ENCODE measurements at places on chromosomes 6 and 20. TPM values are rescaled to one million over a fixed set of nuclear protein-coding genes. Genes with fewer than 3 reads are reported as not detected.

GRCh38 chr6:36702656-36703055, 5.0 kb downstream of the RAB44 start:
- peaks cover 3% of the 10 kb centered on the region for H3K27me3 ChIP-seq
- H3K4me1 ChIP-seq, result no peaks in the 10 kb centered on the region
- no peak overlapping the region for H3K27ac ChIP-seq
- DNase-seq, result no peak

- no peak overlapping the region for H3K27ac ChIP-seq
- DNase-seq, result no peak
- H3K36me3 ChIP-seq, result no peaks in the 10 kb centered on the region
- H3K27me3 ChIP-seq, result peaks cover 4% of the 10 kb centered on the region
Measured at GRCh38 chr6:139847457-139847813, 473.0 kb upstream of the CITED2 start.

- DNase-seq, result no peak
- H3K27ac ChIP-seq, result no peak overlapping the region
- peaks cover 16% of the 10 kb centered on the region for H3K4me1 ChIP-seq
- no peaks in the 10 kb centered on the region for H3K36me3 ChIP-seq
- no peak overlapping the region for H3K4me3 ChIP-seq
- H3K27me3 ChIP-seq, result no peaks in the 10 kb centered on the region
Measured at GRCh38 chr20:57465943-57466342, 59.0 kb downstream of the CTCFL start.

Gene KCNS1
- total RNA-seq, result not detected

DNA sequence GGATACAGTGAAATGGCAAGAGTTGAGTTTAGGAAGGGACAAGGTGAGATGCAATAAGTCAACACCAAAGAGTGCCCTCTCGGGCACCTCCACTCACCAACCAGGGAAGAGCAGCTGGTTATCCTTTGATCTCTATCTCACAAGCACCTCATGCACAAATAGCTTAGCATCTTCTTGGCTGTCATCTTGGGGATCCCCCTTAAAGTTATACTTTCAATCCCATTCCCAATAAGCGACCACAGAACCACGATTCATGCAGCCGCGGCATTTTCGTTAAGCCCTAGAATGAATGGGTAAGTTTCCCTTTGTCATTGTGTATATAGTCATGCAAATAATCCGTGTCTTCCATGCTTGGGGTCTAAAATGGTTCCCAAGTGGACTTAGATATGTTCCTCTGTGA, 73.5 kb downstream of the ADTRP start:
- H3K4me3 ChIP-seq, result no peak overlapping the region
- peaks cover 7% of the 10 kb centered on the region for H3K27me3 ChIP-seq
- H3K27ac ChIP-seq, result no peak overlapping the region

Gene OPN5
- not detected for total RNA-seq

DNA sequence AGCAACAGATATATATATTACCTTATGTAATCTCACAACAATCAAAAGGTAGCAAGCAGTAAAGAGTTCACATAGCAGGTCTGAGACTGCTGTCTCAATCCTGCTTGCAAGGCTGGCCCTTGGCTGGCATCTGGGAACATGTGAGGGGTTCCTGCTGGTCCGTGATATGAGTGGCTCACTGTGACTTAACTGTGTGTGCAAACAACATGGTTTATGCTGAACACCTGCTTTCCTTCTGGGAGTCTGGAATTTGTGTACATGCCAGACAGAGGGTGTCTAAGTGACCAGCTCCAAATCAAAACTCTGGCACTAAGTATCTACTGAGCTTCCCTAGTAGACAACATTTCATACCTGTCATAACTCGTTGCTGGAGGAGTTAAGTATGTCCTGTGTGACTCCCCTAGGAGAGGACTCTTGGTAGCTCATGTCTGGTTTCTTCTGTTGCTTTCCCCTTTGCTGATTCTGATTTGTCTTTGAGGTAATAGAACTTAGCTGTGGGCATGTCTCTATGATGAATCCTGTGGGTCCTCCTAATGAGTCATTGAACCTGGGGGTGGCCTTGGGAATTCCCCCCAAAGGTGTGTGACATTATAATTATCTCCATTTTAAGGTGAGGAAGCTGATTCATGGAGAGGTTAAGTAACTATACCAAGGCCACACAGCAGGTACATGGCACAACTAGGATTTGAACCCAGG, 131.6 kb upstream of the NEDD9 start:
- H3K4me3 ChIP-seq, result no peak overlapping the region
- no peaks in the 10 kb centered on the region for H3K4me1 ChIP-seq
- no peak for DNase-seq
- H3K27ac ChIP-seq, result no peak overlapping the region

DNA sequence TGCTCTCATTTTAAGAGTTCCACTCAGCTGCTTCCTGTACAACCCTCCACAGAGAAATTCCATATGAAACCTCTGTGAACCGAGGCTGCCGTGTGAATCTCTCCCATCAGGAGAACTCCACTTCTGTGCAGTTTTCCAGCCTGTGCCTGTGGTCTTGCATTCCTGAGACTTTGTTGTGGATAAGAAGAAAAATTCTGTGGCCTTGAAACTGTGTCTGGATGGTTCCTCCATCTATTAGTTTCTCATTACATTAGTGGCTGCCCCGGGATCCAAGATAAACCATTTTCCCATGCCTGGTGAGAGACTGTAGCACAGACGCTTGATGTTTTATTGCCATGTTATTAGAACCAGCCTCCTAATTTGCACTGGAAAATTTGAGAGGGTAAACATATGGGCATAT, 40.8 kb upstream of the TIAM2 start:
- no peaks in the 10 kb centered on the region for H3K4me1 ChIP-seq
- DNase-seq, result no peak

Gene DNAH8
- total RNA-seq, result not detected

GRCh38 chr20:23340524-23340923, 10.1 kb upstream of the NXT1 start:
- no peak overlapping the region for H3K27ac ChIP-seq
- no peaks in the 10 kb centered on the region for H3K27me3 ChIP-seq
- H3K4me1 ChIP-seq, result no peaks in the 10 kb centered on the region
- peak; percentile 72 for DNase-seq
- no peaks in the 10 kb centered on the region for H3K36me3 ChIP-seq

DNA sequence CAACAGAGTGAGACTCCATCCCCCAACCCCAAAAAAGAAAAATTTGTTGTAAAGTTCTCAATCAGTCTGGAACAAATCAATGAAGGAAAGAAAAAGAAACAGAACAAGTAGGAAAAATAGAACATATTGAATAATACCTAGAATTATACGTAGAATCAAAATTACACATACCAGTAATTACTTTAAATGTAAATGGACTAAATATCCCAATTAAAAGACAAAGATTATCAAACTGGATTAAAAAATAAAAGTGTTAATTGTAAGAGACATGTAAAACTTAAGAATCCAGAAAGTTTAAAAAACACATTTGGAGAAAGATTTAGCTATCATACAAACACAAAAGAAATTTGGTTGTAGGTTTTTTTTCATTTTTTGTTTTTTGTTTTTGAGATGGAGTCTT, 12.3 kb upstream of the CDYL start:
- no peaks in the 10 kb centered on the region for H3K4me1 ChIP-seq
- H3K27ac ChIP-seq, result no peak overlapping the region
- peaks cover 18% of the 10 kb centered on the region for H3K36me3 ChIP-seq
- no peak for DNase-seq
- H3K4me3 ChIP-seq, result no peak overlapping the region

Gene C2
- not detected for total RNA-seq

- DNase-seq, result peak; percentile 84
- H3K4me1 ChIP-seq, result no peaks in the 10 kb centered on the region
- H3K27me3 ChIP-seq, result peaks cover 5% of the 10 kb centered on the region
- H3K27ac ChIP-seq, result no peak overlapping the region
Measured at GRCh38 chr20:63495741-63496595, 2.9 kb downstream of the EEF1A2 start.
